ENCODE measurements at places on chromosomes 1 and 21.

GRCh38 chr1:160261893-160262794, at the start of gene DCAF8:
Gene DCAF8 (minus strand): TSS chr1:160262549. CDS start chr1:160244008, 18,541 bp downstream.
- DNase-seq = peak; percentile 95

DNA sequence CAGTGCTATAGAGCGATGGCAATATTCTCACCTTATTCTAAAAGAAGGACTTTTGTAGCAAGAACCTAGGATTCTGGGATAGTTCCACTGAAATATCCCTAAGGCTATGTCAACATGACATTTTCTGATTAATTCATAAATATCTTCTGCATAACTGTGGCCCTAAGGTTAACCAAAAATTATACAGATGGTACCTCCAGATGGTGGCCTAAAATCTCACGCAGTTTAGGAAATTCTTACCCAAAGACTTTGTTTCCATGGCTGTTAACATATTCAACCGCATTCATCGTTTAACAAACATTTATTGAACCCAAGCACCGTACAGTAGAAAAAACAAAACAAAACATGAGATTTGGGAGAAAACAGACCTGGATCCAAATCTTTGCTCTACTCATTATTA, 19.1 kb downstream of the NID1 start:
- DNase-seq = no peak

- DNase-seq = no peak
Measured at GRCh38 chr1:56057466-56058405, 521.6 kb downstream of the PLPP3 start.

- DNase-seq = no peak
Measured at GRCh38 chr1:186633116-186633515, 47.1 kb downstream of the PTGS2 start.

DNA sequence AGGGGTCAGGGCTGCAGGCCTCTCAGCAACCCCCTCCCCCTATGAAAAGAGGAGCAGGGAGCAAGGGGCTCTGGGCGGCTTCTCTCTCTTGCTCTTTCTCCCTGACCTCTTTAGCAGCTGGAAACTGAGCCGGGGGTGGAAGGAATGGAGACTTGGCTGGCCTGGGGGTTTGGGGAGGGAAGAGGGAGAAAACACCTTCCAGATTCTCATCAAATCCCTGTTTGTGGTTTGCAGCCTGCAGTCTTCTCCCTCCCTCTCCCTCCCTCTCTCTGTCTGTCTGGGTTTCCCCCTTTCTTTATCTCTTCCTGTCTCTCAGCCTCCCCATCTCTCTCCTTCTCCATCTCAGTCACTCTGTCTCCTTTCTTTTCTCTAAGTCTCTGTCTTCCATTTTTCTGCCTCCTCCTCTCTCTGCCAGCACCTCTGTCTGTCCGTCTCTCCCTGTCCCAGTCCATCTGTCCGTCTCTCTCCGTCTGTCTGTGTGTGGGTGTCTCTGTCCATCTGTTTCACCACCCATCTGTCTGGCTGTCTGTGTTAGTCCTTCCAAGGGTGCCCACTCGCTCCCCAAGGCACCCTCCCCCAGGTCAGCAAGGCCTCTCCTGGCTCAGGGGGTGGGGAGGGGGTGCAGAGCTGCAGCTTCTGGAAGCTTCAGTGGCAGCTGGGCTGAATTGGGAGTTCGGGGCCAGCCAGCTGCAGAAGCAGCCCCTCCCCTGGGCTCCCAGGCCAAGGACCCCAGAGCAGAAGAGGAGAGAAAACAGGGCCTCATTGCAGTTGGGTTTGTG, 6.2 kb downstream of the AHDC1 start:
- DNase-seq = no peak

GRCh38 chr1:160853754-160854153, 8.9 kb downstream of the CD244 start:
- DNase-seq = no peak

GRCh38 chr1:16153999-16154673, 1.7 kb downstream of the EPHA2 start:
- no peak for DNase-seq

DNA sequence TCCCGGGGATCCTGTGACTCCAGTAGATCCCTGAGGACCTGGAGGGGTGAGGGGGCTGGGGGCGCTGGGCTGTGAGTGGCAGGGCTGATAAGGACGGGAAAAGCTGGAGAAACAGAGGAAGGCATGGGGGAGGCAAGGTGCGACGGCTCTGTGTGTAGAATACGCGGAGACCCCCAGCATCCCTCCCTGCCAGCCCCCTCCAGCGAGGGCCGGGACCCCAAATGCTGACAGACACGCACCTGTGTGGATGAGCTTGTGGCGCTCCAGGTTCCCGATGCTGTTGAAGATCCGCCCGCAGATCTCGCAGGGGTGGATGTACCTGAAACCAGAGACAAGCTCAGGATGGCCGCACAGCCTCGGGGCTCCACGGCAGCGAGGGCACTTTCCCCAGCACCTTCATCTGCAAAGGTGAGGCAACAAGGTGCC, 53.0 kb upstream of the RIPK4 start:
- DNase-seq = no peak

DNA sequence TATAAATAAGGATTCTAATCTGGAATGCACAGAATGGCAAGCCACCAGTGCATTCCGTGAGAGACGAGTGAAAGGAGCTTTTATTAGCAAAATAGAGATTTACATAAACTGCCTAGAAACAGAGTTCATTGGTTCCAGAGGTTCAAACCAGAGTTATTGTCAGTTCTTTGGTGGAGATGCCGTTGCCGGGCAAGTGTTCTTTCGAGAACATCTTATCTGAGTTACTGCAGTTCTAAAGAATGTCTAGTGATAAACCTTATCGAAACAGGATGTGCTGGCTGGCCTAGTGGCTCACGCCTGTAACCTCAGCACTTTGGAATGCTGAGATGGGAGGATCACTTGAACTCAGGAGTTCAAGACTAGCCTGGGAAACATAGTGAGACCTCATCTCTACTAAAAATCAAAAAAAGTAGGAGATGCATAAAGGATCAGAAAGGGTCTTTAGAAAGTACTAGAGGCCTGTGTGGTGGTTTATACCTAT, 19.9 kb upstream of the EVI5 start:
- DNase-seq = peak; percentile 41

DNA sequence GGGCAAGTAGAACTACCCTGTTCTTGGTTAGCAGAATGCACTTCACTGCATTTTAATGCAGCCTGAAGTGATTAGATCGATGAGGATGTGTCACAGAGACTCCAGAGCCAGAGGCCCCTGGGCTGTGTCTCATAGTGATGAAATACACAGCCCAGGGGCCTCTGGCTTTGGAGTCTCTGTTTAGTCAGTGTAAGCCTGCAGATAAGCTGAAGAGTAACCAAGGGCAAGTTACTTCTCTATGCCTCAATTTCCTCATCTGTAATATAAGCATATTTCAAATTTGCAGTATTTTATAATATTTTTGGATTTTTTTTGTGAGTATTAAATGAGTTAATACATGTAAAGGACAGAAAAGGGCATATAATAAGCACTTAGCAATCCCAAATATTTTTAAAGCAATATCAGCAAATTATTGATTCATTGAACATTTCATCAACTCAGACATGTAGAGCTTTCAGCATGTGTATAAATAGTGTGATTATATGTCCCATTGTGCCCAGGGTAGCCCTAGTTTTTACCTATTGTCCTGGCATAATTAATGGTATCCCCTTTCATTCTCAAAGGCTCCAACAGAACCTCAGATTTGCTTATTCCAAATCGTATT, 23.6 kb upstream of the APOBEC4 start:
- DNase-seq = no peak

GRCh38 chr1:196115646-196116045, 492.6 kb downstream of the KCNT2 start:
- no peak for DNase-seq

DNA sequence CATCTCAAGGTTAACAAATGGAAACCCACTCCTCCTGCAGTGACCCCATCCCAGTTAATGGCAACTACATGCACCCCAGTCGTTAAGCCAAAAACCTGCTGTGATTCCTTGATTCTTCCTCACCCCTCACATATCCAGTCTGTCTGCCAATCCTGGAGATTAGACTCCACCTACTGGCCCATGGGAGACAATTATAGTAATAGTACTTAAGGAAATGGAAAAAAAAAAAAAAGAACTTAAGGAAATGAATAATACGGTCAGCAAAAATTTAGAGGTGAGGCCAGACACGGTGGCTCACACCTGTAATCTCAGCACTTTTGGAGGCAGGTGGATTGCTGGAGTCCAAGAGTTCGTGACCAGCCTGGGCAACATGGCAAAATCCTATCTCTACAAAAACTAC, 7.0 kb downstream of the NOL9 start:
- DNase-seq = no peak

- DNase-seq = no peak
Measured at GRCh38 chr1:87914396-87914795, 585.7 kb downstream of the LMO4 start.

- no peak for DNase-seq
Measured at GRCh38 chr1:174103766-174104165, 55.6 kb upstream of the RABGAP1L start.

DNA sequence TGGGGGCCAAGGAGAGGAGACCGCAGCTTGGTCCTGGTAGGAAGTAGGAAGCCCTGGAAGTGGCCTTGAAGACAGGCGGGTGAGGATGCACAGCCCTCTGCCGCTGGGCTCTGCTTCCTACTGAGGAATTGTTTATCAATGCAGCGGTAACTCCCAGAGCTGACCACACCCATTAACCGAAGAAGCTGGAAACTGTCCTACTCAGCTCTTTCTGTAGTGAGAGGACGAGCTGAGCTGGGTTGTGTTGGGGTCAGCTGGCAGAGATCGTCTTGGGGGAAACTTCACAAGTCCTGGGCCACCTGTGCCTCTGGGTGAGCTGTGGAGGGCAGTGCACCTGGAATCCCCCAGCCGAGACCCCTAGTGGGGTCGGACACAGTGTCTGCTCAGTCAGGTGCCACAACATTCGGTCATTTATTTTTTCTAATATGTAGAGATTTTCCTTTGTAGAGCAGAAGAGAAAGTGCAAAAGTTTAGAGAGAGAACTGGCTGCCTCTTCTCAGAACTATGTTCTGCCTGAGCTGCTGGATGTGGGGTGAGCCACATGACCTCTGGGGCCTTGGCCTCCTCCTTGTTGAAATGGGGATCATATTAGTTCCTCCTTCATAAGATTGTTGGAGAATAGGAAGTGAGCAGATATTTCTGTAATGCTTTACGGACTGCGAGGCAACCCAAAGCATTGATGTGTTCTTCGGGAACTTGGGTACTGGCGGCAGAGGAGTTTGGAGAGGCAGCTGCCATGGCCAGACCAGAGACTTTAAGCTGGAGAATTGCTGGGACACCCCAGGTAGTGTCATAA, 3.6 kb downstream of the NECAP2 start:
- DNase-seq = no peak

DNA sequence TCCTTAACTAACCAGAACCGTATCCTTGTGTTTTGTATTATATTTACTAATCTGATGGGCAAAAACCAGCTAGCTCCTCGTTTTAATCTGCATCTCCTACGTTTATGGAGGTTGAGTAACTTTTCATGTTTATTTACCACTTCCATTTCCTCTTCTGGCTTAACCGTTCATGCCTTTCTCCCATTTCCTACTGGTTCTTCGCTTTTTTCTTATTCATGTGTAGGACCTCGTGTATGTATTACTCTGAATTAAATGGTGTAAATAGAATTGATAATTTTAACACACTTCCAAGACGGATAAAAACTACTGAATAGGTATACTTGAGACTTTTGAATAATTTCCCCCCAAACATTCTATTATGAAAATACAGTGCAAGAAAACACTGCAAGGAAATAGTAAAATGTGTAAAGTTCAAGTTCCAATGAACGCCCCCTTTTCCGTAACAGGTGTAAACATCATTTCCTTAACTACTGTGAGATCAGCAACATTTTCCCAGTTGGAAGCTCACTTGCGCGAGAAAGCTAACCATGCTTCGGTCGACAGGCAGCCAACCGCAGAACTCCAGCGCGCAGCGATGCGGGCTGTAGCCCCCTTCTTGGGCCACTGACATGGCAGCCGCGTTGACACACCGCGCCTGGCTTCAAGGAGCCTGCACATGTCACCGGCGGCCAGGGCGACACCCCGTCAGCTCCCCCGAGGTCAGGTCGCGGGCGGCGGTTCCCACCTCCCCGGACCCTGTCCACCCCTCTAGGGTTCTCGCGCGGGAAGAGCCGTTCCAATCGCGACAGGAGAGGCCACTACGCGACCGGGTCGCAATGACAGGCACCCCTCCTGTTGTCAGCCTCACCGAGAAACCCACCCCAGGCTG, 816 bp downstream of the EDEM3 start:
- DNase-seq = peak; percentile 41

DNA sequence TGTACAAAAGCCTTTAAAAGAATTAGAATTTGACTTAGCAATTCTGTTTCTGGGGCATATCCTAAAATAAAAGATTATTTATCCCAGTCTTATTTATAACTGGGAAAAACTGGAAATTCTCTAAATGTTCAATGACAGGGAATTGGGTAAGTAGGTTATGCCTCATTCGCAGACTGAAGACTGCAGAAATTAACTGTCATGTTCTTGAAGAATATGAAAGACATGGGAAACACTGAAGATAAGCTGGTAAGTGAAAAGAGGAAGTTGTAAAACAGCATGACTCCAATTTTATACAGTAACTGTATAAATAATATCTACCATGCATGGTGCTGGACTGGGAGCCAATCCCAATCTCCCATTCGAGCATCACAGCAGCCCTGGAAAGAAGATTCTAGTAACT, 50.6 kb upstream of the SLC2A1 start:
- no peak for DNase-seq

- no peak for DNase-seq
Measured at GRCh38 chr1:224884361-224884801, 45.1 kb upstream of the DNAH14 start.

GRCh38 chr21:28669321-28669720, 323.4 kb downstream of the LTN1 start:
- DNase-seq = no peak

DNA sequence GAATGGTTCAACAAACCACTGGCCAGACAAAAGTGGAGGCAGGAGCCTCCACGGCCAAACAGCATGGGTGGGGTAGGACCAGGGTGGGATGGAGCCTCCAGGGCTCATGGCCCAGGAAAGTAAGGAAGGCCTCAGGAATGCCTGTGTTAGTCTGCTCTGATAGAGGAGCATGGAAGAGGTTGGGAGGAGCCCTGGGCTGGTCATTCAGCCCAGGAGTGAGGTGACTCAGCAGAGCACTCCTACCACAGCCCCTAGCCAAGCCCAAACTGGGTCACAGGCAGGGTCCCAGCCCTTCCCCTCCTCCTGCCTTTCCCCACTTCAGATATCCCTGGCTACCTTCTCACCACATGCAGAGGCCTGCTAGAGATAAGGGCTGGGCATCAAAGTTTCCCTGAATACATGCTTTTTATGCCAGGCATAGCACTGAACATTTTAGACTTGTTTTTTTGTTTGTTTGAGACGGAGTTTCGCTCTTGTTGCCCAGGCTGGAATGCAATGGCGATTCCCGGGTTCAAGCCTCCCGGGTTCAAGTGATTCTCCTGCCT, 3.1 kb upstream of the SHISA4 start:
- DNase-seq = peak; percentile 14

- DNase-seq = no peak
Measured at GRCh38 chr1:220757441-220757840, 9.3 kb downstream of the MTARC2 start.

Measured in GM10248 (cell line).